Activated T-cell treated with anti-CD3 and anti-CD28 coated beads, Interleukin-2, amount 50 U/mL, for 4 hours (primary cell): ENCODE measurements at places on chromosomes 12 and 14. TPM values are rescaled to one million over a fixed set of nuclear protein-coding genes. Genes with fewer than 3 reads are reported as not detected.
A peak's percentile ranks its signal among the peaks of the same experiment; 100 is the strongest.

DEPDC4 gene
- total RNA-seq: 1.2 TPM

LRP6 gene
- total RNA-seq: 4.8 TPM

STAC3 gene
- 1.4 TPM for total RNA-seq

DHRS2 gene
- 1.7 TPM for total RNA-seq

MANSC4 gene
- total RNA-seq: not detected

TMCC3 gene
- total RNA-seq: 0.21 TPM

- DNase-seq: no peak
These were observed 663.4 kb downstream of the SLC16A7 start for GRCh38 chr12:60259225-60259624.

GRCh38 chr14:49191380-49191779, 394.8 kb downstream of the RPS29 start:
- DNase-seq: no peak

GRCh38 chr12:104010121-104010520, 39.9 kb downstream of the GLT8D2 start:
- no peak for DNase-seq

GRCh38 chr14:104685216-104685997, 4.0 kb upstream of the INF2 start:
- DNase-seq: no peak

GRCh38 chr12:14900521-14901227, 15.0 kb upstream of the MGP start:
- DNase-seq: no peak

DNA sequence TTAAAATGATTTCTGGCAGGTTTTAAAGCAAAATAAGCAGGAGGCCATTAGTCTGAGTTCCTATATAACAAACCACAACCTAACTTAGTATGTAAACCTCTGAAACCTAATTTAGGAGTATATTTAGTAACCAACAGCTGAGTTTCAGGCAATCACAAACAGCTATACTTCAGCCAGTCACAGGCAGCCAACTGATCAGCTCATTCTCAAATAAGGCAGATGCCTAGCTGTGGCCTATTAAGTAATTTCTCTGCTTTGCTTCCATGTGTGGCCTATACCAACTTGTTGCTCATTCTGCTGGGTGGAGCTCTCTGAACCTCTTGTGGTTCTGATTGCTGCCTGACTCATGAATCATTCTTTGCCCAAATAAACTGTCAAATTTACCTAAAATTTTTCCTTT, 408.9 kb upstream of the FBXO33 start:
- DNase-seq: no peak

DNA sequence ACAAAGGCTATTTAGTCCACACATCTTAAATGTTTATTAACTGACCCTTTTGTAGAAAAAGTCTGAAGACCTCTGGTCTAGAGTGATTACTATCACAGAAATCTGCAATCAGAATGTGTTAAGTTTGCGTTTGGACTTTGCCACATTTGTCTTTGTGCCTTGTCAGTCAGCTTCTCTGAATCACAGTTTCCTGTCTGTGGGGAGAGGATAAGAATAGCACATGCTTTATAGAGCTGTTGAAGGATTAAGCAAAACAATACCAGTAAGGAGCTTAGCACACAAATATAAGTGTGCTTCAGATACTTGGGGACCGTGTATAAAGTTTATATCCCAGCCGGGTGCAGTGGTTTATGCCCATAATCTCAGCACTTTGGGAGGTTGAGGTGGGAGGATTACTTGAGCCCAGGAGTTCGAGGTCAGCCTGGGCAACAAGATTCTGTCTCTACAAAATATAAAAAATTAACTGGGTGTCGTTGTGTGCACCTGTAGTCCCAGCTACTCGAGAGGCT, 63.0 kb upstream of the BTG1 start:
- DNase-seq: peak; percentile 19

- DNase-seq: no peak
These were observed 9.4 kb upstream of the PLBD2 start for GRCh38 chr12:113348849-113349536.

DNA sequence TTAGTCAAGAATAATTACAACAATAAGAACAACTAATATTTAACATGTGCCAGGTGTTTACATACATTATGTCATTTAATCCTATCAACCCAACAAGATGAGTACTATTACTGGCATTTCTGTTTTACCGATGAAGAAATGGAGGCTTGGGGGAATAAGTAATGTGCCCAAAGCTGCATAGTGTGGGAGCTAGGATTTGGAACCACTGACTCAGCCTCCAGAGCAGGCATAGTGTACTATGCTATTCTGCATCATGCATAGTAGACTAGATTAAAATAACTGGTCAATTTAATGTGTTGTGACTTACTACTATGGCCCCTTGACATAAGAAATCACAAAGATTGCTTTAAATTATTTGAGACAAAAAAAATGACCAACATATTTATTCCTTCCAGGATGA, 9.5 kb downstream of the GPR19 start:
- DNase-seq: no peak

DNA sequence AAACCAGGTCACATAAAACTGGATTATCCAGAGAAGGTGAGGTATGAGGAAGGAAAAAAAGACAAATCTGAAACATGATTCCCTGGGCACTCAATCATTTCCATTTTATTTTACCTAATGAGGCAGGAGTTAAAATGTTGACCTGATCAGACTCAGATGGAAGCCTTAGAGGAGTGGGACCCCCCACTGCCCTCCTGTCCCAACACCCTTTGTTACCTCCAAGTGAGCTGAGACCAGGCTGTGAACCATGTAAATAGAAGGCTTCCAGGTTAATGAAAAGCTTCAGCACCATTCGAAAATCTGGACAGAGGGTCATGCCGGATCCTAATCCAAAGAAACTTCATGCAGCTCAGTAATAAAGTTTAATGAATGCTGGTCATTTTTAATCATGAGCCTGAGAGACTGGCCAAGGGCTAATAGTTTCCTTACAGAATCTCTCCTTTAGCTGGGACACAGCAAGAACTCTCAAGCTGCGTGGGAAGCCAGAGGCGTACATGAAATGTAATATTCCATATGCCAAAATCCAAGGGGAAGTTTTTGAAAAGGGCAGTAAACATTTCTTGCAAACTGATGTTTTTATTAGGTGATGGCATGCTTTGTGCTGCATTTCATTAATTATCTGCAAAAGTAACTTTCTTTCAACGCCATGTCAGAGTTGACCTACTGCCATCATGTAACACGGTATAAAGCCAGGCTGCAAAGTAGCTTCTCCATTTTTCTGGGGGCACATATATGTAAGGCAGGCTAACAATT, 183.0 kb downstream of the PAX9 start:
- no peak for DNase-seq

DNA sequence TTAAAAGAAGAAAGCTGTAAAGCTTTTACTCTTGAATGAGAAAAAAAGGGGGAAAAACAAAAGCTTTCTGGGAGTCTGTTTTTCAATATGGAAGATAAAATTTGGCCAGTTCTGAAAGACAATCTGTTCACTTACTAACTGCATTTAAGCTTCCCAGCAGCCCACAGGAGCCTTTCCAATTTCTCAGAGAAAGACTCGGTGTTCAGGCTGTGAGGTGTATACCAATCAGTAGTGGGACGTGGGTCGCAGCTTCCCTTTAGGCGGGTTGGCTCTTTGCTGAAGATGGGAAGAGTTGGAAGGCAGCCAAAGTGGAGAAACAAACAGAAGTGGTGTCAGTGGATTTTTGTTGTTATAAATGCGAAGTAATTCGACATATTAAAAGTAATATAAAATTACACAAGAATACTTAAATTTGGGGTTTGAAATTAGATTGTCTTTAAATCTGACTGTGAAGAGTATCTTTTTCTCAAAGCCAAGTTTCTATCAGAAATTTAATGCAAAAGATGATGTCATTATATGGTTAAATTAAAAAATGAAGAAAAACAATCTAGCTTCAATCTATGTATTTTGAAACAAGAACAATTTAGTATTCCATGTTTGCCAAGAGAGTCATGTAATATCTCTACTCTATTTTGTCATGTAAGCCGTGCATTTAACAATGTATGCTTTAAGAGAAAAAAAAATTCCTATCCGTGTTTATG, 590.2 kb upstream of the ATXN7L3B start:
- no peak for DNase-seq

- DNase-seq: peak; percentile 27
These were observed 4.3 kb downstream of the P2RX4 start for GRCh38 chr12:121214166-121214777.

GRCh38 chr14:97584528-97584927, 787.3 kb downstream of the VRK1 start:
- no peak for DNase-seq

GRCh38 chr14:88452231-88452630, 66.8 kb downstream of the SPATA7 start:
- no peak for DNase-seq
